Activated CD4-positive, alpha-beta memory T cell treated with anti-CD3 and anti-CD28 coated beads for 36 hours (primary cell): ENCODE measurements at places on chromosomes 5 and 9.

DNA sequence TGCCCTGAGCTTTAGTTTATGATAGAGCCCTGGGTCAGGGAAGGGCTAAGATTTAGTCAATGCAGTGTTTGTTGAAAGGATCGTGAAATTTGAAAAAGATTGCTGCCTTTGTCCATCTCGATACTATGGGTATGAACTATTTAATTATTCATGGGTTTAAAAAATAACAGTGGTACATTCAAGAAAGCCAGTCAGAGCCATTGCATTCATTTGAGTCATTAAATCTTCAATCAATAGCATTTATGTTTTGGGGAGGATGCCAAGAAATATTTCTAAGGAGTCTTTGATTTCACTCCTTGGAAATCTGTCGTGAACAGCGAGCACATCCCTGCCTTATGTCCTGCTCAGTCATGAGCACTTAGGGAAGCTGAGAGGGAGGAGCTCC, 54.4 kb upstream of the LRRTM2 start:
- no peak for DNase-seq

DNA sequence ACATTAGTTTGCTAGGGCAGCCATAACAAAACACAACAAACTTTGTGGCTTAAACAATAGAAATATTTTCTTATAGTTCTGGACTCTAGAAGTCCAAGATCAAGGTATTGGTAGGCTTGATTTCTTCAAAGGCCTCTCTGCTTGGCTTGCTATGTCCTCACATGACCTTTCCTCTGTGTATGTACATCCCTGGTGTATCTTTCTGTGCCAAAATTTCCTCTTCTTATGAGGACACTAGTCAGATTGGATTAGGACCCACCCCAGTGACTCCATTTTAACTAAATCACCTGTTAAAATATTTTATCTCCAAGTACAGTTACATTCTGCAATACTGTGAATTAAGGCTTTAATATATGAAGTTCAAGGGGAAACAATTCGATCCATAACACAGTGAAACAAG, 168.9 kb upstream of the CCNH start:
- no peak for DNase-seq

DNA sequence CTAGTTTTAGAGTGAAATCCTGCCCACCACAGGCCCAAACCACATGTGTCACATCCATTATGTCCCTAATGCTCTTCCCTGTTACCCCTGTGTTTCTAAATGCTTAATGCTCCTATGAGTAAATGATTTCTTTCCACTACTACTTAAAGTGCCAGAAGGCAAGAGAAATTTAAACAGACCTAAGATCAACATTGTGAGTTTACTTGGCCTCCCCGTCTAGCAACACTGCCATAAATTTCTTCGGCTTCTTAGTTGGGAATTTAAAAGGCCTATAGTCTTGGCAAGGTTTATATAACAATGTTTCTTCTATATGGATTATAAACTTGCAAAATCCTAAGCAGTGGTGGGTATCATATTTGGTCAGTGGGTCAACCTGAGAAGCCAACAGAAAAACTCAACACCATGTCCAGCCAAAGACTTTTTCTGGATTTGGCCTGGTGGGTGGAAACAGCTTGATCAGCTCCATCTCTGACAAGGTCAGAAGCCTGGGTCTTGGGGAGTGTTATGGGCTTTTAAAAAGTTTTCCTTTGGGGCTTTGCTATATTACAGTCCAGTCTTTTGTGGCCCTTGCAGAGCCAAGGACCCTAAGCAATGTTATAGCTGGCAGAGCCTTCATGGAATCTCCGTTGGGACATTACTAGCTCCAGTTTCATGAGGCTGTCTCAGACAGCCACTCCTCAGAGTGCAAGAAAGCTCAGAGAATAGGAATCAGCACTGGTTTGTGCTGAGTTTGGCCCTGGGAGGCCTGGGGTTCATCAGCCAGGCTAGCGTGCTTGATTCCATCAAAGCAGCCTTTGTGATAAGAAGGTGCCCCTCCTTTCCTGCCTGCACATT, 119.8 kb downstream of the PRDM6 start:
- no peak for DNase-seq

DNA sequence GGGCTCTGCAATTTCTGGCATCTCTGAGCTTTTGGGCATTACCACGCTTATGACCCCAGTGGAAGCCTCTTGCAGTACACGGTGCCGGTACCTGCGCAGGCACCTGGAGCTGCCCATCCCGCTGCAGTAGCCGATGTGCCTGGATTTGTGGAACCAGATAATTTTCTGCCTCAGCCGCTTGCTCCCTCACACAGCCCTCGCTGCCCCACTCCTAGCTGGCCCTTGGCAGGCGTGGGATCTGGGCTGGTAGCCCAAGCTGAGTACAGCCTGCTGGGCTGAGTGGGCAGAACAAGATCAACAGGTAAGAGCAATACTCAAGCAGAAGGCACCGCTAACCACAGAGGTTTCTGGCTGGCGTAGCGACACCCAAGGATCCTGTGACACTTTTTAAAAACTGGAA, 1808.8 kb upstream of the ACO1 start:
- DNase-seq = no peak

- no peak for DNase-seq
Observed at GRCh38 chr5:142290577-142291299, 34.1 kb downstream of the SPRY4 start.

GRCh38 chr5:17216974-17217492, 398 bp upstream of the BASP1 start:
- no peak for DNase-seq

GRCh38 chr9:95085036-95085770, 232.3 kb downstream of the FANCC start:
- no peak for DNase-seq

DNA sequence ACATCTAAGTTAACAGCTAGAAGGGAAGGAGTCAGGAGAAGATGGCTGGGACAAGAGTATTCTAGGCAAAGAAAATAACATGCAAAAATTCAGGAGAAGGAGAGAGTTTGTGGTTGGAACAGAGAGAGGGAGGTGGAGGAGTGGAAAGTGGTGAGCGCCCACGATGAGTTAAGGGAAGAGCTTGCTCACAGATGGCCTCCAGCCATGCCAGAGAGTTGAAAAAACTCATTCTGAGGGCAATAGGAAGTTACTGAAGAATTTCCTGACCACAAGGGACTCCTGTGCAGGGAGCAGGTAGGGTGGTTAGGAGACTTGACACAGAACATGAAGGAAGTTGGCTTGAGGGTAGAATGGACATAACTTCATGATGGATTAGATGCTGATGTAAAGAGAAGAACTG, 159.7 kb downstream of the DOCK2 start:
- no peak for DNase-seq

DNA sequence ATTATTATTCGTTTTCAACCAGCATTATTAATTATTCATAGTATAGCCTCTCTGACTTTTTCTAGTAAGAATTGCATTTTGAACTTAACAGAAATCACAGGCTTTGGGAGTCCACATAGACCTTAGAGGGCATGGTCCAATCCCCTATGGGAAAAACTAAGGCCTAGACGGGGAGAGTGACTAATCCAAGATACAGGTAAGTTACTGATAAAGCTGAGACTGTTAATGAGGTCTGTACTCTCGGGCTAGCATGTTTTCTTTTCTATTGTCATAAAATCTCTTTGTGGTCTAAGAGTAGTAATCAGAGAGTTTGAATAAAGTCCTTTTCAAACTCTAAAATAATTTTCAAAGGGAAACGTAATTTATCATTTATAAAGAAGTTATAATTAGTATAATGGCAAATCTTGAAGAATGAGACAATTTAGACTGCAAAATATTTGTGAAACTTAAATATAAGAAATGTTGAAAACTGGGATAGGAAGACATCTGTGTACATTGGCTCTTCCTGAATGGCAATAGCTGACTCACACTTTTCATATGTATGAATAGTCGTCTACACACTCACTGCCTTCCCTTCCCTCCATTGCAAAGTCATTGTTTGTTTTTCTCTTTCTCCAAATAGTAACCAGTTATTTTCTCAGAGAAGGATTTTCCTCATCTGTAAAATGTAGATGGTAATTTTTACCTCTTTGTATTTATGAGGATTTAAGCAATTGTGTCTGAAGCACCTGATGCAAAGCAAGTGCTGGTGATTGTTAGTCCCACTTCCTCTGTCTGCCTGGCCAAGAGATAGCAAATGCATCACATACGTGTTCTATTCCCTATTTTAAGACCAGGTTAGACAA, 207.9 kb upstream of the CD180 start:
- no peak for DNase-seq

- DNase-seq = peak; percentile 51
Observed at GRCh38 chr5:56534102-56534829, 281.1 kb upstream of the MAP3K1 start.

DNA sequence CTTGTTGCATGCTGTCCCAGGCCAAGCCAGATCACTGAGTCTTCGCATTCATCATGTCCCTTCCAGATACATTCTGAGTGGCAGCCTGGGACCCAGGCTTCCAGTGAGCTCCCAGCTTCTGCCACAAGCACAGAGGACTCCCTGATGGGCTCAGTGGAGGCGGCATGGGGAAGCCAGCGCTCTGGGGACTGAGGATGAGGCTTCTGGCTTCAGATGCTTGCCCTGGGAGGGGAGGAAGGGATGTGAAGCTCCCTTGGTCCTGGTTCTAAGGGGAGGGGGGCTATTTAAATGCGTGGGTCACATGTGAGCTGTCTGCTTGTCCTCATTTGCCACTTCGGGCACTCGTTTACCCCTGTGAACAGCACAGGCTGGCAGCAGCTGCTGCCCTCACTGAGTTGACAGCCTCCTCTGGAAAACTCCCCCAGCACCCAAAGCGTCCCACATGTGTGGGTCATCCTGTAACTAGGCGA, 174.0 kb downstream of the NR3C1 start:
- peak; percentile 24 for DNase-seq

DNA sequence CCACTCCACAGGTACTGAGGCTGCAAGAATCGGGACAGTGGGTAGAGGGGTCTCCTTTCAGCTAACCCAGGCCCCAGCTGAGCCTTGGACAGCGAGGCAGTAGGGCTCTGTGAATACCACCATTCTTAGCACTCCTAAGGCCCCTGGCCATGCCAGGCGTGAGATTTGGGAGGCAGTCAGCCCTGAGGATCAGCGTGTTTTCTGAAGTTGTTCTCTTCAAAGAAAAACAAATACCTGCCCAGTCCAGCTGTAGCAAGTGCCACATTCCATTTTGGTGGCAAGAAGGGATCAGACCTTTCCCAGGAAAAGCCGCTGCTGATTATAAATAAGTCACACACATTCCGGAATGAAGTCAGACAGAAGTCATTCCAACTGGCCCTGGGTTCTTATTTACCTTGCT, 47.8 kb downstream of the RALGPS1 start:
- DNase-seq = no peak

DNA sequence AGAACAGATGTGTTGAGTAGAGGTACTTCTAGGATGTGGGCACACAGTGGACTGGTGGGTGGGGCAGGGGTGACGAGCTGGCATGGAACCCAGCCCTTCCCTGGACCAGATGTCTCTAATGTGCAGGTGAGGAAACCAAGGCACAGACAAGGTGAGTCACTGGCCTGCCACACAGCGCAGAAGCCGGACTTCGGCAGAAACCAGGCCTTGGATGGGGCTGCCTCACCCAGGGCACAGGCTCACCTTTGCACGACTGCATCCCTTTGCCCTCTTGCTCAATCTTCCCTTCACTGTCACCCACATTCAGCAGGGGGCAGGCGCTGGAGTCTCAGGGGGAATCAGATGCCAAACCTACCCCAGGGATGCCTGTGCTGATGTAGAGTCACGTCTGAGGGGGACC, 65.4 kb upstream of the LMX1B start:
- no peak for DNase-seq

DNA sequence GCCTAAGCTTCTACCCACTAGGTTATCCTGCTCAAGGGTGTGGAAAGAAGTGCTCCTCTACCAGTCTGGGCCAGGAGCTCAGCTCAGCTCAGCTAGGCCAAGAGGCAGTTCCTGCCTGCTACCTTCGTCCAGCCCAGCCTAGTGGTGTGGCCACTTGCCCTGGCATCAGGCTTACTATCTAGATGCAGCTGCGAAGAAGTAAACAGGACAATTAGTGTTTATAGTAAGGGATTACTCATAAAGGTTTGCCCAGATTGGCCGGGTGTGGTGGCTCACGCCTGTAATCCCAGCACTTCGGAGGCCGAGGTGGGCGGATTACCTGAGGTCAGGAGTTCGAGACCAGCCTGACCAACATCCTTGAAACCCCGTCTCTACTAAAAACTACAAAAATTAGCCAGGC, 12.8 kb upstream of the SPATA24 start:
- no peak for DNase-seq

DNA sequence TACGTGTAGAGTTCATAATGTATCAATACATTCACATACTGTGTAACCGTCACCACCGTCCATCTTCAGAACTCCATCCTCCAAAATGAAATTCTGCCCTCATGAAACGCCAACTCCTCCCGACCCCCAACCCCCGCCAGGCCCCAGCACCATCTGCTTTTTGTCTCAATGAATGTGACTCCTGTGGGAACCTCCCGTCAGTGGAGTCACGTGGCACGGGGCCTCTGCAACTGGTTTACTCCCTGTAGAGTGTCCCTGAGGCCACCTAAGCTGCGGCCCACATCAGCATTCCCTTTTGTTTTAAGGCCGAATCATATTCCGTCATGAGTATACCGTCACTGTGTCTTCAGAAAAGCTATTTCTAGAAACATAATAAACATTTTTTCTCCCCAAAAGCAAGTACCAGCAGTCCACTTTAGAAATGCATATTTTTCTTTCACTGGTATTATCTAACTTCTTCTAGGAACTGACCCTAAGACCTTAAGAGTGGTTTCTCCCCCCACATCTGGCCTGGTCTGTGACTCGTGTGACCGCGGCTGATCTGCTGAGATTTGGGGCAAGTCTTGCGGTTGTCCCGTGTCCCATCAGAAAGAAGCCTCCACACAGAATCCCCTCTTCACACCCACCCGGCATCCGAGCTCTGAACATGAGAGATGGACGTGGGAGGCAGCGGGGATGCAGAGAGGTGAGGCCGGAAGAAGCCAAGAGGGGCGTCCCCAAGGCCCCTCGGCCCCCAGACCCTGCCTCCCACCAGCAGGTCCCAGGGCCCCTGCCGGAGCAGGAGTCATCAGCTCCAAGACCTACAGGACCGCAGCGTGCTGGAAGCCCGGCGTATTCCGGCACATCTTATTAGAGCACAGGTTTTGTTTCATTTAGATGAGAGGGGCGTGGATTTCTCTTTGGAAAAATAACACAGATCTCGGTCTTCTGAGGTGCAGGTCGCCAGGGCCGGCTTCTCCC, 38.3 kb downstream of the SLC6A3 start:
- DNase-seq = no peak

DNA sequence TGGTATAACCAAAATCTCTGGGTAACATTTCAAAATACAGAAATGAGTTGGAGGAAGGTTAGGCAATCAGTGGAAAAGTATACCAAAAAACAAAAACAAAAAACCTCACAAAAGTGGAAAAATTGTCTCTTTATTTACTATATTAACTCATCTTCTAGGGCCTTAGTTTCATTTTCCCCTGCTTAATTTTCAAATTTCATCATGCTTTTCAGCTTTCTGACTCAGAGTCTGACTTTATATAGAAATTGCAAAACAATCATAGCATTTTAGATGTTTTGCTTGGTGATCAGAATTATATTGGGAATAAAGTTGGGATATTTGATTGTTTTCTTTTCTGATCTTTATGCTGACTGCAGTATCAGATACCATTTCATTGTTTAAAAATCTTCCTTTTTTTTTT, 257.0 kb upstream of the PRR16 start:
- DNase-seq = no peak
